ENCODE measurements at places on chromosomes 7 and 10.
A peak's percentile ranks its signal among the peaks of the same experiment; 100 is the strongest.

DNA sequence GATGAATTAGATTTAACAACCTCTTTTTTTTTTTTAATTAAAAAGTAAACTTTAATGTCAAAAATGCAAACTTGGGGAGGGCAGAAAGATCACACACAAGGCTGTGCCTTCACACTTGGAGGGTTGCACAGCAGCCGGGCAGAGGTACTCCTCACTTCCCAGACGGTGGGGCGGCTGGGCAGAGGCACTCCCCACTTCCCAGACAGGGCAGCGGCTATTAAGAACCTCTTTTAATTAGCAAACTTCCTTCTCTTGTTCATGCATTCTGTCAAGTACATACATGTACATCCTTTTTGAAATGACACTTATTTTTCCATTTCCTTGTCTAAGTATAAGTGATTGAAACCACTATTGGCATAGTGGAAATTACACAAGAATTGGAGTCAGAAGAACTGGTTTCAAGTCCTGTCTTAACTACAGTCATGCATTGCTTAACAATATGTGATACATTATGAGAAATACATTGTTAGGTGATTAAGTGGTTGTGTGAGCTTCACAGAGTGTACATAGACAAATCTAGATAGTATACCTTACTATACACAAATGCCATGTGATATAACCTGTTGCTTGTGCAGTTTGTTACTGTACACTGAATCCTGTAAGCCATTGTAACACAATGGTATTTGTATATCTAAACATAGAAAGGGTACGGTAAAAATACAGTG is 26.5 kb downstream of the BTRC start:
- DNase-seq, result no peak

DNA sequence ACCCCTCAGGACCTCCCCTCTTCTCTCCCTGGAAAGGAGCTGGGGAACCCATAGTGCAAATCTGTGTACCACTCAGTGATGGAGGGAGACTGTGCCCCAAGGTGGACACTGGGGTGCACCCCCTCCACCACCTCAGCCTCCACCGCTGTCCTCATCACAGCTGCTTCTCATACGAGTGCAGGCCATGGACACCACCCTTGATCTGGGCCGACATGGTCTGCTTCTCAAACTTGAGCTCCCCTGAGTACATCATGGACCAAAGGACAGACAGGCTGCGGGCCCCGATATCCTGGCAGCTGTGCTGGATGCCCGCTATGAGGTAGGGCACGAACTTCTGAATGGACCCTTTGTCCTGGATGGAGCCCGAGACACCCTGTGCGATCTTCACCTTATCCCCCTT is 142.6 kb upstream of the KCNMA1 start:
- no peak for DNase-seq

- no peak for DNase-seq
Measured at GRCh38 chr10:132543916-132544743, 6.5 kb downstream of the INPP5A start.

DNA sequence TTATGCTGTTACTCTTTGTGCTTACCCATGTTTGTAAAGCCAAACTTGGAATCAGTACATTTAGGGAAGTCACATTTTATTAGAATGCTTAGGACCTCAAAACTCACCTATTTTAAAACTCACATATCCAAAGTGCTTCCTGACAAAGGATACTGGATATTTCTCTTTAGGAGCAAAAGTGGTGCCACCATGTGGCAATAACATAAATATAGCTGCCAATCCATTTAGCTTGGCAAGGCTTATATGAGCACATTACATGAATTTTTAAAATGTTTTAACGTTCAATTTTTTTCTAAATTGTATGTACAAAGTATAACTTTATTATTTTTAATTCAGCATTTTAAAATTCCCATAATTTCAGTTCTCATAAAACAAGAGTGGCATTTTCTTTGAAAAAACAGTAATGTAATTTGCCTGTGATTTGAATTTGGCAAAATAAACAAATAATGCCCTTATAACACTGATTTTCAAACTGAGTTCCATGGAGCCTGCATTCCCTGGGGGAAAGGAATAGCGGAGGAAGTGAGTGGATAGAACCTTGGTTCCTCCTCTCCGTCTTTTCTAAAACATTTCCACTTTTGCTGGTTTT is 75.4 kb downstream of the HDAC9 start:
- no peak for DNase-seq

GRCh38 chr7:132077971-132078685 is 498.1 kb downstream of the PLXNA4 start:
- no peak for DNase-seq

DNA sequence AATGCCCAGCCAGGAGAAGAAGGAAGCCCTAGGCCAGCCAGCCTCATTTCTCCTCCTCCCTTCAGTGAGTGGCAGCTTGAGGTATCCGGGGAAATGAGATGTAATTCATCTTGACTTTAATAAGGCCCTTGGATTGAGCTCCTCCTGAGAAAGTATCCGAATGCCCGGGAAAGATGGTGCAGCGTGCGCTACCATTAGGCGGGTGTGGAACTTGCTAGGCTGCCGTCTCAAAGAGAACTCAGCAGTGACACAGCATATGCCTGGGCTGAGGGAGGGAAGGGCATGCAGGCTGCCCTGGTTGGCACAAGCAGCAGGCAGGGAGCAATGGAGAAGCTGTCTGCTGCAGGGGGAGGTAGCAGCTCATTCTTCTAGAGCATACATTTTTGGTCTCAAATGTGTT is 659.8 kb upstream of the FOXK1 start:
- DNase-seq, result no peak

- peak; percentile 42 for DNase-seq
Measured at GRCh38 chr7:29843726-29844125, 37.4 kb downstream of the WIPF3 start.

DNA sequence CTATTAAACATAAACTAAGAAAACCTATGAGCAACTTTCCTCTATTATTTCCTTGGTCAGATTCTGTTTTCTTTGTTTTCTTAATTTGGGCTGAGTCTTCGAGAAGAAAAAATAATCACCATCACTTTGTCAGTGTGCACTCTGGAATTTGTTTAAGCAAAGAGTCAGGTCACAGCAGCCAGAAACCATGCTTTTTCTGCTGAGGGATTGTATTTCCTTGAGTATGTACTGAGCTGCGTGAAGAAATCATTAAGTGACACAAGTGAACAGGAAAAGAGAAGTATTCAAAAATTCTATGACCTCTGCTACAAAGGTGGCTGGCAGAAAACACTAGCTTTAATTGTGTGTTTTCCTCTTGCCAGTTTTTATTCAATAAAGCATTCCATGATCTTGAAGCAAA is 249.6 kb downstream of the VTI1A start:
- no peak for DNase-seq

GRCh38 chr10:70074971-70075370 is 22.3 kb downstream of the MACROH2A2 start:
- DNase-seq, result no peak

Measured in caudate nucleus (tissue), 63 donors.